ENCODE measurements at places on chromosomes 7 and 10. TPM values are rescaled to one million over a fixed set of nuclear protein-coding genes. Genes with fewer than 3 reads are reported as not detected.

- H3K4me3 ChIP-seq = no peak overlapping the region
- H3K4me1 ChIP-seq = no peaks in the 10 kb centered on the region
- H3K36me3 ChIP-seq = no peaks in the 10 kb centered on the region
- no peak overlapping the region for H3K27ac ChIP-seq
- H3K27me3 ChIP-seq = no peaks in the 10 kb centered on the region
Observed at GRCh38 chr10:71272056-71272771, 46.8 kb upstream of the SLC29A3 start.

GRCh38 chr7:133851411-133851810 lies 275.7 kb upstream of the LRGUK start:
- no peak overlapping the region for H3K4me3 ChIP-seq
- no peak for DNase-seq
- H3K27ac ChIP-seq = no peak overlapping the region
- H3K36me3 ChIP-seq = no peaks in the 10 kb centered on the region
- no peaks in the 10 kb centered on the region for H3K4me1 ChIP-seq
- H3K27me3 ChIP-seq = no peaks in the 10 kb centered on the region

DNA sequence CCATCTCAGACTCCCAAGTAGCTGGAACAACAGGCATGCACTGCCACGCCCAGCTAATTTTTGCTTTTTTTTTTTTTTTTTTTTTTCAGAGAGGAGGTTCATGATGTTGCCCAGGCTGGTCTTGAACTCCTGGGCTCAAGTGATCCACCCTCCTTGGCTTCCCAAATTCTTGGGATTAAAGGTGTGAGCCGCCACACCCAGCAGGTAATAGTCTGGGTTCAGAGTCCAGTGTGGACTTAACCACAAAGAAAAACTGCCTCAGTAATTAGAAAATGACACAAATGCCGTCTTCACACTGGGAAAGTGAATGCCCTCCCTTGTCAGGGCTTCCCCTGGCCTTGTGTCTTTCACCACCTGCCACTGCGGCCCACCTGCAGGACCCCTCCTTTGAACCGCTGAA lies 101.1 kb downstream of the RAB11FIP2 start:
- H3K4me1 ChIP-seq = no peaks in the 10 kb centered on the region
- no peak for DNase-seq

- no peak overlapping the region for H3K27ac ChIP-seq
- H3K36me3 ChIP-seq = no peaks in the 10 kb centered on the region
- no peaks in the 10 kb centered on the region for H3K27me3 ChIP-seq
- no peak for DNase-seq
- peaks cover 4% of the 10 kb centered on the region for H3K4me1 ChIP-seq
- no peak overlapping the region for H3K4me3 ChIP-seq
Observed at GRCh38 chr7:132495936-132496335, 80.3 kb downstream of the PLXNA4 start.

DNA sequence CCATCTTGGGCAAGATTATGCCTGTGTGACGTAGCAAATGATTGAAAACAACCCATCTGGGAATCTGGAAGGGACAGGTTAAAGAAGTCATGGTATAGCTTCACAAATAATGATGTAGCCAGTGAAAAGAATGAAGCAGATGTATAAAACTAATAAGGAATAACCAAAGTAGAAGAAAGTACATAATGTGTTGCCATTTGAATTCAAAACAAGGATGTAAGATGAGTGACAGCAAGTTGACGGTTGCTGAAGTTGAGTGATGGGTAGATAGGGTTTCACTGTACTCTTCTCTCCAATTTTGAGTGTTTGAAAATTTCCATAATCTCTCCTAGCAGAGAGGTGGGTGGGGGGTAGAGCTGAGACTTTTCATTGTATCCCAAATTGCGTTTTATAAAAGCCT lies 133.6 kb downstream of the FANK1 start:
- H3K36me3 ChIP-seq = no peaks in the 10 kb centered on the region
- no peaks in the 10 kb centered on the region for H3K27me3 ChIP-seq
- DNase-seq = no peak
- H3K4me3 ChIP-seq = no peak overlapping the region
- no peak overlapping the region for H3K27ac ChIP-seq

The DNAJC9 gene
- 10.2 TPM for total RNA-seq
